ENCODE measurements at places on chromosomes 5 and 9. TPM values are rescaled to one million over a fixed set of nuclear protein-coding genes. Genes with fewer than 3 reads are reported as not detected.
A peak's percentile ranks its signal among the peaks of the same experiment; 100 is the strongest.

DNA sequence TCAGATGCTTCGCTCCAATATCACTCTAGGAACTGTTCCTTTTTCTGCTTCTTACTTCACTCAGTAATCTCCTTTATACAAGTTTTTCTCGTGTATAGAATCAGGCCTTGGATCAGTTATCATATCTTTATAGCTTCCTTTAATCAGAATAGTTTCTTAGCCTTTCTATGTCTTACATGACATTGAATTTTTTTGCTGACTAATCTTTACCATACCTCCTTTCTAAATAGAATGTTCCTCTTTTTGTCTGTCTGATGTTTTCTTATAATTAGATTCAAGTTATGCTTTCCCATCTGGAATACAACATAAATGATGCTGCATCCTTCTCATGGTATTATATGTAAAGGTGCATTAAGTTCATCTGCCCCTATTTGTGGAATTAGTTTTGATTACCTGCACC, 40.2 kb upstream of the TYRP1 start:
- DNase-seq, result no peak

DNA sequence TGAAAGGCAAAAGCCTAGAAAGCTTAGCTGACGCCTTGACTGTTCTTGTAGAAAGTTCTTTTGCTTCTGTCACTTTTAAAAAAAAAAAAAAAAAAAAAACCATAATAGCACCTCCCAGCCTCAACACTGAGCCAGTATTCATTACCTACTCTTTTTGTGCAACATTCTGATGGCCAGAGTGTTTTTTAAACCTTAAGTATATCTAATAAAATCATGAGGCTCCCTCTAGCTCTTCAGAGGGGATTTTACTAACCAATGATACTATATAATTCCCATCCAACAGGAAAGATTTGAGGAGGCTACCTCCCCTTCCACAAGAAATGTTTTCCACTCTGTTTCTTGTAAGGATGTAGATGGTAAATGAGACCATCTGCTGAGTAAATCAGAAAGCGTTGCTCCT, 3.9 kb downstream of the BNC2 start:
- no peak for DNase-seq

Gene CDKN2B
- total RNA-seq, result 4.7 TPM

- DNase-seq, result no peak
These were observed 38.8 kb downstream of the FOXI1 start for GRCh38 chr5:170144286-170145023.

- DNase-seq, result no peak
These were observed 38.1 kb downstream of the ANGPTL2 start for GRCh38 chr9:127084076-127085039.

- DNase-seq, result no peak
These were observed 282.9 kb upstream of the MAP3K1 start for GRCh38 chr5:56532466-56532865.

DNA sequence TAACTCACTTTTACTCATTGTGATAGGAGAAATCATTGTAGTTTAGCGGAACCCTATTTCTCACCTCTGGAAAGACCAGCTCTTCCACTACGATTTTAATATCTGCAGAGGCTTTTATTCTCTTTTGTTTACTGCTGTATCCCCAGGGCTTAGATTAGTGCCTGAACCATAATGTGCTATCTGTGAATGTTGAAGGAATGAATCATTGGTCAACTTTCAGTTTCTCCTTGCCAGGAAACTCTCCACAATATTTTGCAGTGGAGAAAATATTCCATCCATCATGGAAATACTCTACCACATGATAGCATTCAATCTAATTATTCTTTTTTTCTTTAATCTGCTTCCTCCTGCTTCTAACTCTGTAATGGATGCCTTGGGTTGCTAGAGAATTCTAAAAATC, 263.5 kb upstream of the PTPRD start:
- peak; percentile 2 for DNase-seq

Gene FIBCD1
- total RNA-seq, result 1.2 TPM

Gene RNF208
- total RNA-seq, result 0.18 TPM

Gene NUTM2G
- total RNA-seq, result not detected

- DNase-seq, result no peak
These were observed 184.5 kb upstream of the GNA14 start for GRCh38 chr9:77832639-77833038.

- DNase-seq, result no peak
These were observed 1032.7 kb downstream of the NR2F1-AS1 start for GRCh38 chr5:92548346-92548745.

DNA sequence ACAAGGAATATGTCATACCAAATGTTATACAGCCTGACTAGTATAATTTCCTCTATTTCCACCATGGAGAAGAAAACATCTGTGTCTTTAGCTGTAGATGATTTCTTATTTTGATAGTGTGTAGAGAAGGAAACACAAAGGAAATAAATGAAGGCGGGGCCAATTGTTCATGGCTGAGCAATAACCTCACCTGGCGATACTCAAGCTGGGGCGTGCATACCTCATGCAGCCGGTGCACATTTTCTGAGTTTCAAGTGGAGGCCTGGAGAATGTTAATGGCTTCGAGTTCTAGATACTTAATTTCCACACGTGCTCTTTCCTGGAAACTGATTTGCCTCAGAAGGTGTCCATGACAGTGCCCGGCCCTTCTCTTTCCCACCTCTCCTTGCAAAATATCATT, 127.4 kb upstream of the TAF11L2 start:
- DNase-seq, result peak; percentile 62

DNA sequence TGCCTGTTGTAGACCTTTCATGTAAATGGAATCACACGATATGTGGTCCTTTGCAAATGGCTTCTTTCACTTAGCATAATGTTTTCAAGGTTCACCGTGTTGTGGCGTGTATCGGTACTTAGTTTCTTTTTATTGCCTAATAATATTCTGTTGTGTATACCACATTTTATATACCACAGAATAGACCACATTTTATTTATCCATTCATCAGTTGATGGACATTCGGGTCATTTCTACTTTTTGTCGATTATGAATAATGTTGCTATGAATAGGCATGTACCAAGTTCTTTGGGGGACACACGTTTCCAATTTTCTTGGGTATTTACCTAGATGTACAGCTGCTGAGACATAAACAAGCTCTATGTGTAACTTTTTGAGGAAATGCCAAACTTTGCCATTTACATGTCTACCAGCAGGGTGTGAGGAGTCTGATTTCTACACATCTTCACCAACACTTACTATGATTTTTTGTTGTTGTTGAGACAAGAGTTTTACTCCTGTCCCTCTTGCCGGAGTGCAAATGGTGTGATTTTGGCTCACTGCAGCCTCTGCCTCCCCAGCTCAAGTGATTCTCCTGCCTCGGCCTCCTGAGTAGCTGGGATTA, 144.7 kb downstream of the RGS3 start:
- no peak for DNase-seq

Gene MROH2B
- not detected for total RNA-seq

GRCh38 chr5:155053501-155053900, 39.9 kb downstream of the KIF4B start:
- DNase-seq, result no peak

DNA sequence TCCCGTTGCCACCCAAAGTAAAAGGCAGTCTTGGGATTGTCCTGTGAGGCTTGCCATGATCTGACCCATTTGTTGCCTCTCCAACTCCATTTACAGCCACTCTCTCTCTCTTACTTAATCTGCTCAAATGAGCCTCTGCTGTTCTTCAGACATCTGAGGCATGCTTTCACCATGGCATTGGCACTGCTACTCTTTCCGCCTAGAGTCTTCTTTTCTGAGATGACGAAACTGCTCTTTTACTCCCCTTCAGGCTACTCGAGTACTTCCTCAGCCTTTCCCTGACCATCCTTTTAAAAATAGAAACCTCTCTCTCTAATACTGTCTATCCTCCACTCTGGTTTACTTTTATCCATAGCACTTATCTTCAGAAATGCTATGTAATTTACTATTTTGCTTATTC, 9.0 kb downstream of the FOCAD start:
- DNase-seq, result no peak

Gene SNCAIP
- not detected for total RNA-seq

DNA sequence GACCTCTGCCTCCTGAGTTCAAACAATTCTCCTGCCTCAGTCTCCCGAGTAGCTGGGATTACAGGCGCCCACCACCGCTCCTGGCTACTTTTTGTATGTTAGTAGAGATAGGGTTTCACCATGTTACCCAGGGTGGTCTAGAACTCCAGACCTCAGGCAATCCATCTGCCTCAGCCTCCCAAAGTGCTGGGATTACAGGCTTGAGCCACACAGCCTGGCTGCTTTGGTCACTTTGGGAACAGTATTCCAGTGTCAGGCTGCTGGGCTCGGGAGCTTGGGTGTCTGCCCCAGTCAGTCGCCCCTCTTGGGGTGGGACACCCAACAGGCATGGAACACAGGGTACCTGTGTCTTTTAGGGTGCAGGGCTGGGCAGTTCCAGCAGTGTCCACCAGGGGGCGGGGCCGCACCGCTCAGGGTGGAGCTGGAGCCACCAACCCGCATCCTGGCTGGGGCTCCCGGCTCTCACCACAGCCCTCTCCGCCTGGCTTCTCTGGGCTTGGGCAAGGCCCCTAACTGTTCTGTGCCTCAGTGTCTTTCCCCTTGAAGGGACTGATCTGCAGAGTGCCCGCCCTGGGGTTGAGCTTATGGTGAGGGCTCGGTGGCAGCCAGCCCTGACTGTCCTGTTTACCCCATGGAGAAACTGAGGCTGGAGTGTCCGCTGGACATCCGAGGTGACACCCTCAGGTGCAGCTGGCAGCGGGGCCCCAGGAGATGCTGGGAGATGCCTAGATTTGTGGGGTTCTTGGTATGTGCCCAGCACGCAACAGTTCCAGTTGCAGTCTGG, 6.4 kb upstream of the RNU6ATAC start:
- DNase-seq, result no peak

Gene HEXB
- 111 TPM for total RNA-seq

- no peak for DNase-seq
These were observed 71.2 kb downstream of the ZNF354C start for GRCh38 chr5:179131321-179131835.

DNA sequence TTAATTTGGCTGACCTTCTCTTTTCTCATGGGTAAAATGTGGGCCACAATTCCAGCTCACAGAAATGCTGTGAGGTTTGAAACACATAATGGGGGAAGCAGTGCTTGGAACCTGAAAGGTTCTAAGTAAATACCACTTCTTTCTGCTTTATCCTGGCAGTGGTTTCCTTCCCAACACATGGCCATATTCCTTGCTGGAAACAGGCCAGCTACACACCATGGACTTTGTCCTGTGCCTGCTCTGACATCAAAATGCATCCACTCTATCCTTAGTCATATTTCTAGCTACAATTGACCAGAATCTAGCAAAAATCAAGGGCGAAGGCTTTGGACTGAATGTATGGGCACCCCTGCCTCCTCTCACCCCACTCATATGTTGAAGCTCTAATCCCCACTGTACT, 93.1 kb upstream of the TRPC7 start:
- no peak for DNase-seq

DNA sequence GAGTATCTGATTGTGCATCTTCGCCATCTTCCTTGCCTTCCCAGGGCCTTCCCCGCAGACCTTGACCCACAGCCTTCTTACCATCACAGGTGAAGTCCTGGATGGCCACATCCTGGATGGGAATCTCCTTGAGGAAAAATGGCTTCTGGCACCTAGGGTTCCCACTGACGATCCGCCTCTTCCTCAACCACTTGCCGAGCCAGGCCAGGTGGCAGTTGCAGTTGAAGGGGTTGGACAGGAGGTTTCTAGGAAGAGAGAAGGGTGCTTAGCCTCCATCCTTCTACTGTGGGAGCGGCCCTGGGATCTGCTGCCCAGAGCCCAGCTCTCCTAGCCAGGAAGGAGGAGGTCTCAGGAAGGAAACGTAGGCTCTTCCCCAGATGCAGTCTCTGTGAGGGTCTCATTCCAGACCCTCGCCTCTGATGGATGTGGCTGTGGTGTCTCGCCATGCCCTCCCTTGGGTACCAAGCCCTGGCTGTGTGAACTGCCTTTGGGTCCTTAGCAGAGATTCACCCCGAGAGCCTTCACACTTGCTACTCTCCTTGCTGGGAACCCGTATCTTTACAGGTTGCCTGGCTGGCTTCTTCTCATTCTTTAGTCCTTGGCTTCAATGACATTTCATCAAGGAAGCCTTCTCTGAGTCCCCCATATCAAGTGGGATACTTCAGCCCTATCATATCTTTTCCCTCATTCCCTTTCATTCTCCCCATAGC, 170.4 kb upstream of the PANK3 start:
- DNase-seq, result no peak

DNA sequence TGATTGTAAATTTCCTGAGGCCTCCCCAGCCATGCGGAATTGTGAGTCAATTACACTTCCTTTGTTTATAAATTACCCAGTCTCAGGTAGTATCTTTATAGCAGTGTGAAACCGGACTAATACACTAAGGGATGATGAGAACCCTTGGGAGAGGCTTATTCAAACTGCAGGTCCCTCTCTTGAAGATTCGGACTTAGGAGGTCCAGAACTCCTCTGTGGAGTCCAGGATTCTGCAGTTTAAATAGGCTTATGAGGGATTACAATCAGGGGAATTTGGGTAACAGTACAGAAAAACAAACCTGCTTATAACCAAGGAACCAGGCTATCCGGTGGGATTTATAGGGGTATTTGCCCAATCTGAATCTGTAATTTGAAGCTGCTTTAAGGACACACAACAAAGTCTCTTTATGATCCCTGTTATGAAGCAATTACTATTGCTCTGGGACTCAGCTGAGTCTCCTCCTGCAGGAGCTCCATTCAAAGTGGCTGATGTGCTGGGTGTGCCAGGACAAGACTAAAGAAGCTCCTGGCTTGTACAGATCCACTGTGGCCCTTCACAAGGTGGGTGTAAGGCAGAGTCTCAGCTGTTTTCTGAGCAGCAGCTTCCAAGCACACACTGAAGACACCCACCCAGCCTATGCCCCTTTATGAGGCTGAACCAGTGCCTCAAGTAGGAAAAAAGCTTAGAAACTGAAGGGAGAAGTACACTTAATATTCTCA, 41.8 kb upstream of the LHFPL2 start:
- no peak for DNase-seq

Gene PCDHA1
- not detected for total RNA-seq

Gene PHAX
- 60.7 TPM for total RNA-seq

Gene SHISAL2B
- not detected for total RNA-seq

Gene ADAMTS6
- total RNA-seq, result 23.2 TPM

DNA sequence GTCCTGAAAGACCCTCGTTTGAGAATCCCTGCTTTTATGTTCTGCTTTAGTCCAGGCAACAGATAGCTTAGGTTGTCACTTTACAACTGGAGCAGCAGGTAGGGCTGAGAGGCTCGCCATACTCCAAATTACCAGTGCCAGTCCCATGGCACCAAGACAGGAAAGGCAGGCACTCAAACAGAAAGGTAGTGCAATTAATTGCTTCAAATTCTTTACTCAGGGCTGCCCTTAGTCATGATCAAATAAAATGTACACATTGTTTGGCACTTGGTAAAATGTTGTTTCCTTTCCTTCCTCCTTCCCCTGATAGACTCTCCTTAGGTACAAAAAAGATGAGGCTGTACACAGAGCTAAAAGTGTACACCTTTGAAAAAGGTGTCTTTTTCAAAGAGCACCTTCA, 115.8 kb upstream of the CCDC152 start:
- DNase-seq, result no peak

- no peak for DNase-seq
These were observed 29.5 kb downstream of the CCNH start for GRCh38 chr5:87383216-87383615.

DNA sequence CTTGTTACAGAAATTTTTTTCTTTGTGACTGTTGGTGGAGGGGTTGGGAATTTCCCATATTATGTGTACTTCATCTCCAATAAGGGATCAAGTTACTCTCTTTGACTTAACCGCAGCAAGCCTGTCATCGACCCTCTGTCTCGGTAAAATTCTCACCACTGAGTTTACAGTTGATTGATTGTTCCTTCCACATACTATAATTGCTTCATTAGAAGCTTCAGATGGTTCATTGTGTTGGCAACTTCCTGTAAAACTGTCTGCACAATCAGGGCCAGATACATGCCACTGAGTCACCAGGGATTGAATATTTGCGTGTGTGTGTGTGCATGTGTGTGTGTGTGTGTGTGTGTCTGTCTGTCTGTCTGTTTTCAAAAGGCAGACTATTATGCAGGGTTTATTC, 176.6 kb downstream of the ZNF462 start:
- peak; percentile 78 for DNase-seq

Data from foreskin keratinocyte (primary cell).